ENCODE measurements at places on chromosomes 2 and 18.

DNA sequence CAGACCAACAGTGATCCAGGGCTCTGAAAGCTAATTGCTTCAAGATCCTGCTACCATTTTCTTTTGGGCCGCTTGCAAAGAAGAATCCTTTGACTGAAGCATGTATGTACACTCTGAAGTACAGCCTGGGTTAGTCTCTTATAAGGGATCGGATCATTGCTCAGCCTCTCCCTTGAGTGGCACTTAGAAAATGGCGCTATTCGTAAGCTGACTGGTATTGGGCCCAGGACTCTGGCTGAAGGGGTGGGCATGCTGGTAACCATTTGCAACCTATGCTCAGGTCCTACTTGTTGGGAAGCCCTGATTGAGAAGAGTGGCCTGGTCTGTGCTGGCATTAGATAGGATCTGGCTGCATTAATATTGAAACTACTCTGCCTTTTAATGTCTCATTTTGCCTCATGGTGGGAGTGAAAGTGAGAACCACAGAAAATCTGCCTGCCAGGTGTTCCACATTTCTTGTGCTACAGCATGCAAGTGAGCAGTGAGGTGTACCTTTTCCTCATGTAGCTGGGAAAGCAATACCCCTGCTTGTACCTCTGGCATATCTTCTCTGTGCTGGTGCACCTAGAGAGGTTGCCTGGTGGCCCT, 661 bp upstream of the MGAT5 start:
- DNase-seq: no peak

DNA sequence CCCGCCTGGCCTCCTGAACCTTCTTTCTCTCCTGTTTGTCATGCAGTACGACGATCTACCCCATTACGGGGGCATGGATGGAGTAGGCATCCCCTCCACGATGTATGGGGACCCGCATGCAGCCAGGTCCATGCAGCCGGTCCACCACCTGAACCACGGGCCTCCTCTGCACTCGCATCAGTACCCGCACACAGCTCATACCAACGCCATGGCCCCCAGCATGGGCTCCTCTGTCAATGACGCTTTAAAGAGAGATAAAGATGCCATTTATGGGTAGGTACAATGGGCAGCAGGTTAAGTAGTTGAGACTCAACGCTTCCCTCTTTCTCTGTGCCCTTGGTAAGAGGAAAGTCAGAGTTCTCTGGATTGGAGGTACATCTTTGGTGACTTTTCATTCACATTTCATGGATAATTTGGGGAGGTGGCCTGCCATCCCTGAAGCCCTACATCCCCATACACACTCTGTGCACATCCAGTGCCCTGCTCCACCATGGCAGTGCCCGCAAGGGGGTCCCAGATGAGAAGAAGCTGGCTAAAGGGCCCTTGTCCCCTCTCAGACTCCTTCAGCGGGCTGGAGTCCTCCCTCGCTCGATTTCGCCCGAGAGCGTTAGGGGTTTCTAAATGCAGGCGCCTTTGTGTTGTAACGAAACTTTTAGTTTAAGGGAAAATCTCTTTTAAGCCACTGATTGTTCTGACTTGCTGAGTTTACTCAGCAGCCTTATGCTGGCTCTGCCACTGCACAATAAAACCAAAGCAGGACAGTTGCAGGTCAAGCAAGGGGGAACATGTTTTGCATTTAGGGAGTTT, 3.0 kb downstream of the MEIS1 start:
- DNase-seq: no peak

GRCh38 chr2:159562248-159562647, 54.1 kb downstream of the BAZ2B start:
- DNase-seq: no peak

- DNase-seq: no peak
Observed at GRCh38 chr2:143505542-143505941, 376.3 kb downstream of the ARHGAP15 start.

DNA sequence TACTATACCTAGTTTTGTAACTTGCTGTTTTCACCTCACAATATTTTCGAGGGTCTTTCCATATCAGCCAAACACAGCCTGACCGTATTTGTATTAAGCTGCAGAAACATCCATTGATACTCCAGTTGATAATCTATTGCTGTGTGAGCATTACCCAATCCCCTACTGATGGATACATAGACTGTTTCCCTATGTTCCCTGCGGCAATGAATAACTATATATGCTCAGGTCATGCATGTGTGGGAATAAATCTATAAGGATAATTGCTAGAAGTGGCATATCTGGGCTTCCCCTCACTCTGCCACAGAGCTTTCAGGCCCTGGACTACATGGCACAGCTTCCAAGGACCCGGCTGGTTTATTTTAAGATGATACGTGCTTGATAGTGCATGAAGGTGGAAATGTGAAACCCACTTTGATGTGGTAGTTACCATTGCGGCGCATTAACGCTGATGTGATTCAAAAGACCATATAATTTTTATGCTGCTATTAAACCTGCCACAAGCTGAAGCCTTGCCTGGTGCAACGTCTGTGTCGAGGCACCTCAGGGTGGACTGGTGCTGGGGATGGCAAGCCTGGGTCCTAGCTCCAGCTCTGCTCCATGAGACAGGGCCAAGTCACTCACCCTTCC, 130.8 kb upstream of the MSH6 start:
- no peak for DNase-seq

DNA sequence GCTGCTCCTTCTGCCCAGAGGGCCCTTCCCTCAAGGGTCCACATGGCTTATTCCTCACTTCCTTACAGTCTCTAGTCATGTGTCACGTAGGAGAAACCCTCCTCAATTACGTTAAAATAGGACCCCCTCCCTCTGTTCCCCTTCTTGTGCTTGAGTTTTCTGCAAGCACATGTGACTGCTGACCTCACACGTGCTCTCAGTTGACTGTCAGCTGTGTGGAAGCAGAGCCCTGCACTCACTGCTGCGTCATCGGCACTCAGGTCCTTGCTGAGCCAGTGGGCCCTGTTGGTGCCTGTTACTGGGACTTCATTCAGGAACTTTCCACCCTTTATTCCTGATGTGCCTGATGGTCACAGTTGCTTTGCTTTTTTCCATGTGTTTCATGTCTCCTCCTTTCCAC, 11.1 kb downstream of the ATG16L1 start:
- no peak for DNase-seq

- DNase-seq: no peak
Observed at GRCh38 chr2:128310761-128311160, 7.9 kb downstream of the HS6ST1 start.

DNA sequence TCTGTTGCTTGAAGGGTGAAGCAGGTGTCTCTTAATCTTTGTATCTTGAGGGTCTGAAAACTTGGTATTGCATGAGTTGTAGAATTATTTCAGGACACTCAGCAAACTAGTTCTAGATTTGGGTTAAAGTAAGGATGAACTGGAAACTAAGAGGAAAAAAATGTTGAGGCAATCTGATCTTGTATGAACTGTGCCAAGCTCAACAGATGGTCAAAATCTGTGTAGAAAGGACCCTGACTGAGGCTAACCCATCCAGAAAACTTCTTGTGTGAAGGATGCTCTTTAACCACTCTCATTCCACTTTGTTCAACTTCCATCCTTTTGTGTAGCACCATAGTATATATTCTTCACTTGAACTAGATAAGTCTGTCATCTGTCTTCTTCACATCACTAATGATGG, 861.7 kb downstream of the SLC4A3 start:
- DNase-seq: no peak

DNA sequence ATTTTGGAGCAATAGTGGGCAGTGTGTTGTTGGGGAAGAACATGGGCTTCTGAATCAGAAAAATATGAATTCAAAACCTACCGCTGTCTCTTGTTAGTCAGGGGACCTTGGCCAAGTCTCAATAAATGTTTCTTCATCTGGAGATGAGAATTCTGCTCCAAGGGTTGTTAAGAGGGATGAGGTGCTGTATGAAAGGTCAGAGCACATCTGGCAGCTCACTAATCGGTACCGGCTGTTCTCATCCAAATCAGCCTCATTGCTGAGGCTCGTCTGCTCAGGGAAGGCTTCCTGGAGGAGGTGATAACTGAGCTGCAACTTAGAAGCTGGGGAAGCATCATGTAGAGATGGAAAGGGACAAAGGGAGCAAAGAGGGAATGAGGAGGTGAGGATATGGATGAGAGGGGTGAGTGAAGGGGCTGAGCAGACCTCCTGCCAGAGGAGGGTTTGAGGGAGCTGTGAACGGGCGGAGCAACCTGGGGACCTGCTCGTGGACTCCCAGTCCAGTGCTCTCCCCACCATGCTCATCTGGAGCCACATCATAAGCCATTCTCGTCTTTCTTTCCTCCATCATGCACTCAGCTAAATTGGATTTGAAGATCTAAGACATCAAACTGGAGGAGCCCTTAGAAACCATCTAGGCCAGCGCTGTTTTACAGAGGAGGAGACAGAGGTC, 47.4 kb downstream of the GREB1 start:
- no peak for DNase-seq

- DNase-seq: no peak
Observed at GRCh38 chr2:16413285-16413684, 252.3 kb downstream of the CYRIA start.

DNA sequence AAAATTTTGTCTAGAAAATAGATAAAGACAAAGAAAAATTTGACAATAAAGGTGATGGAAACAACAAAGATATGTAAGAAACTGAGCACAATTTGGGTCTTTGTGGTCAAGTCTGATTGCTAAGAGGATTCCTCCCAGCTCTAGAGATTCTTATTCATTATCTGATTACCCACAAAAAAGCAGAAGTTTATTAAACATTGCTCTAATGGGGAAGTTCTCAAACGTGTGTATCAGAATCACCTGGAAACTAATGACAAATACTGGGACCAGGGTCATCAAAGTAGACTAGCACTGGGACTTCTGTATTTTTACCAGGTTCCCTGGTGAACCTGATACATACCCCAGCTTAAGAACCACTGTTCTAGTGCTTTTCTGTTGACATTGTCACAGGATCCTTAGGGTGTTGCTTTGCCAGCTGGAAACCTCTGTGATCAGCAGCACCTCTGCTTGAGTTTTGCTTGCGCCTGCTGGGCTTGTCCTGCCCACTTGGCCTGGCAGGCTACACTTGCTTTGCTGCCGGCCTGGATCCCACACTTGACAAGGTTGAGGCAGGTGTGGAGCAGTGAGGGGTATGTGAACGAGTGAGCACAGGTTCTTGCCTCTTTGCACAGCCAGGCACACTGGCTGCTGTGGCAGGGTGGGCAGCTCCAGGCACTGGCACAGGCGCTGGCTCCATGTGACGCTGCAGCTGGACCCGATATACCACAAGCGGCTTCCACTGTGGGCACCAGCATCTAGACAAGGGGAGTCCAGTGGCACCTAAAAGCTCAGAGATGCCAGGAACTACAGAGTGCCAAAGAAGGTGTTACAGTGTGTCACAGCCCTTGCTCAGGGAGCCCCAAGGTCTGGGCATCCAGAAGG, 6.2 kb upstream of the GORASP2 start:
- no peak for DNase-seq

DNA sequence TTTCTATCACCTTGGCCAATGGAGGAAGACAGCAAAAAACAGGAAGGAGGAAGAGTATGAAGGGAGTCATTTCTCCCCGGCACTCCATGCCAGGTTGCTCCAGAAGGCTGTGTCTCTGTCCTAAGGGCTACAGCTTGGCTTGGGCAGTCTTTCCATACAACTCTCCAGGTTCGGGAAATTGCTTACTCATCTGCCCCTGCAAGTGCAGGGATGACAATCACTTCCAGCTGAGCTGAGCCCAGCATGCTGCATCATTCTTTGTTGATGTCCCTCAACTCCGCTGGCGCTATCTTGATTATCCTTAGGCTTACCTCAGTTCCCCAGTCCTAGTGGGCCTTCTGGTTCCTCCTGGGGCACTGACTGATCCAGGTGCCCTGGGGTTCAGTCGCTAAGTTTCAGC, 86.9 kb upstream of the COPS8 start:
- DNase-seq: no peak

GRCh38 chr18:9596843-9597526, 17.4 kb downstream of the PPP4R1 start:
- DNase-seq: no peak

DNA sequence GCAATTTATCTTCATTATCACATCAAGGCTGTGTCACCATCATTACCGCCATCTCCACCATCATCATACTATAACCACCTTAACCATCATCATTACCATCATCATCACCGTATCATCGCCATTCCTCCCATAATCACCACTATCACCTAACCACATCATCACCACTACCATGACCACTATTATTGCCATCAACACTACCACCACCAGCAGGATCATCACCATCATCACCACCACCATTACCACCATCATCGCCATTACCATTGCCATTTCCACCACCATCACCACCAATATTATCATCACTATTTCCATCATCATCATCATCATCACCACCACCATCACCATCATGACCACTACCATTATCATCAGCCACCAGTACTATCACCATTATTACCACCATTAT, 314.4 kb downstream of the CYP26B1 start:
- no peak for DNase-seq

GRCh38 chr18:11747731-11748130, 58.7 kb downstream of the GNAL start:
- DNase-seq: no peak

- no peak for DNase-seq
Observed at GRCh38 chr2:234787114-234787513, 164.7 kb upstream of the SH3BP4 start.

GRCh38 chr2:74515271-74515980, 1.2 kb downstream of the TLX2 start:
- DNase-seq: no peak

DNA sequence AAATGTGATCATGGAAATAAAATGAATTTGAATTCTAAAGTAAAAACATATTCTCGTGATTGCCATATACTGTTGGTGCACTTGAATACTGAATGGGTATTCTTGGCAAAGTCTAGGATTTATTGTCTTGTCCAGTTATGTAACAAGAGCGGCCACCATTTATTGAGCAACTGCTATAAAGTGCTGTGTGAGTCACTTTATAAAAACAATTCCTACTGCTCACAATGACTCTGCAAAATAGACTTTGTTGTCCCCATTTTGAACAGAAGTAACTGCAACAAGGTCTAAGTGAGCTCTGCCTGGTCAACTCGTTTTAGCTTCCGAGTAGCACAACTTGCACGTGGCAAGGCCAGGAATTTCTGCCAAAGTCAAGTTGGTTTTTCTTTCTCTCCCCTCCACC, 995.6 kb upstream of the FANCL start:
- no peak for DNase-seq

- DNase-seq: no peak
Observed at GRCh38 chr2:106581328-106581727, 94.2 kb downstream of the CD8B2 start.

GRCh38 chr2:23456881-23457760, 72.1 kb downstream of the KLHL29 start:
- no peak for DNase-seq

DNA sequence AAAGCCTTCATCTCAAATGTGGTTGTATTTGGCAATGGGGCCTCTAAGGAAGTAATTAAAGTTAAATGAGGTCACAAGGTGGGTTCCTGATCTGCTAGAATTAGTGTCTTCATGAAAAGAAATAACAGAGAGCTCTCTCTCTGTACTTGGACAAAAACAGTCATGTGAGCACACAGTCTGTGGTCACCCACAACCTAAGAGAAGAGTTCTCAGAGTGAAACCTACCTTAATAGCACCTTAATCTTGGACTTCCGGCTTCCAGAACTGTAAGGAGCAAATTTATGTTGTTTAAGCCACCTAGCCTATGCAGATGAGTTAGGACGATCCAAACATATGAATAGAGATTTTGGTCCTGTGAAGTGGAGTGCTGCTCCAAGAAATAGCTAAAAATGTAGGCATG, 758.9 kb downstream of the LRRTM4 start:
- no peak for DNase-seq

Measured in D721Med (cell line).